ENCODE measurements at places on chromosomes 4 and X.

- DNase-seq: no peak
Measured at GRCh38 chr4:107987916-107988762, 1.6 kb upstream of the HADH start.

- peak; percentile 64 for DNase-seq
Measured at GRCh38 chr4:8580321-8581093, at the start of gene GPR78. TSS of gene GPR78 (plus strand) at chr4:8580392. CDS start at chr4:8580983, 591 bp downstream.

- no peak for DNase-seq
Measured at GRCh38 chr4:13492747-13493146, 8.6 kb upstream of the RAB28 start.

DNA sequence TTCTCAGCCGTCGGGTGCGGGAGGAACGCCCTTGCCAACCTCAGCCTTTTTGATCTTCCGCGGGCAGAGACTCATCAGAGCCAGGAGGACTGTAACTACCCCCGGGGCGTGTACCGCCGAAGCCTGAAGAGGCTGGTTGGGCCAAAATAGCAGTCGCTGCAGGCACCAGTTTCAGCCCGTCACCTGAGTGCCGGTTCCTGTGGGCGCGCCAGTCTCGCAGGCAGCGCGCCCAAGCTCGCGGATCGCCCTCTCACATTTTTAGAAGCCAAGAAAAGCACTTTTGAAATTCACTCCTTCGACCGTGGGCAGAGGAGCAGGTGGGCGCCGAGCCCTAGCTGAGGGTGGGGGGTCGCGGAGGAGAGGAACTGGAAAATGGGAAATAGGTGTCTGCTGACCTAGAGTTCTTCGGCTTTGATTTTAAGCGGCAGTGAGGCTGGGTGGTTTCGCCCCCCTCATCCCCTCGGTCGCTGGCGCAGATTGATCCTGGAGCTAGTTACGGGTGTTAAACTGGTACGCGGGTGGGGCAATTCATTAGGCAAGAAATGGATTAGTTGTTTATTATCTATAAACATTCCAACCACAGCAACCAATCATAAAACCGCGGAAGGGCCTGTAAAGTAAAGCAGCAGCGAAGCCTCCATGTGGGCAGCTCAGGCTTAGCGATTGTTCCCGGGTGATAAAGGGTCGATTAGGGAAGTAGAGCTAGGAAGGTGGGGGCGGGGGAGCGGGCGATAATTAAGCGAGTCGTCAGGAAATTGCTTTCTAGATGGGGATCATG lies 69.2 kb downstream of the FBXO8 start:
- no peak for DNase-seq

GRCh38 chr4:79585834-79586233 lies 177.8 kb upstream of the GK2 start:
- no peak for DNase-seq

GRCh38 chr4:688854-689681 lies at the start of gene SLC49A3:
TSS of gene SLC49A3 (minus strand) at chr4:689151. CDS start at chr4:689127, 24 bp downstream.
- DNase-seq: no peak

GRCh38 chr4:47690611-47691010 lies 147.3 kb downstream of the CORIN start:
- no peak for DNase-seq

GRCh38 chrX:29545878-29546277 lies 669.5 kb upstream of the MAGEB2 start:
- DNase-seq: no peak

DNA sequence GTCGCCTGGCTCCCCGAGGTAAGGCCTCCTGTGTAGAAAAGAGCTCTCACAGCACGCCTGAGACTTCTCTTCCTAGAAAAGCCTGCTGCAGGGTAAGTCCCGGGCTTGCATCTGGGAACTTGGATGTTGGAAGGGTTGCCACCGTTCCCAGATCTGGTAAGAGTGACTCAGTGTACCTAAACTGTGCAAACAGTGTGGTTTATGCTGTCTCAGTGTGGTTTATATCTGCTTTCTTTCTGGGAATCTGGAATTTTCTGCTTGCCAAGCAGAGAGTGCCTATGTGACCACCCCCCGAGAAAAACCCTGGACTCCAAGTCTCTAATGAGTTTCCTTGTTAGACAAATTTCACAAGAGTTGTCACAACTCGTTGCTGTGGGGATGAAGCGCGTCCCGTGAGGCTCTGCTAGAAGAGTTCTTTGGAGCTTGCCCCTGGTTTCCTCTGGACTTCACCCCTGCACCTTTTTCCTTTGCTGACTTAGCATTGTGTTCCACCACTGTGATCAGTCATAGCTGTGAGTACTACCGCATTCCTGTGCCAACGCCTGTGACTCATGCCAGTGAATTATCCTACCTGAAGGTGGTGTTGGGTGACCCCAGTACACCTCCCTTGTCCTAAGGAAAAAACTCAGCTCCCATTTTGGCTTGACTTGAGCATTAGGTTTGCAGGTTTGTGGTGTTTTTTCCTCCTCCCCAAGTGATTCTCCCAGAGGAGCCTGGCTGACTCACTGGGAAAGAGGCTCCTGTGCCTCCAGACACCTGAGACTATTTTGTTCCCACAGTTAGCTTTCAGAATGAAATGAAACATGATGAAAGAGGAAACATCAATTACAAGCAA lies 14.5 kb downstream of the SLC2A9 start:
- DNase-seq: peak; percentile 70

DNA sequence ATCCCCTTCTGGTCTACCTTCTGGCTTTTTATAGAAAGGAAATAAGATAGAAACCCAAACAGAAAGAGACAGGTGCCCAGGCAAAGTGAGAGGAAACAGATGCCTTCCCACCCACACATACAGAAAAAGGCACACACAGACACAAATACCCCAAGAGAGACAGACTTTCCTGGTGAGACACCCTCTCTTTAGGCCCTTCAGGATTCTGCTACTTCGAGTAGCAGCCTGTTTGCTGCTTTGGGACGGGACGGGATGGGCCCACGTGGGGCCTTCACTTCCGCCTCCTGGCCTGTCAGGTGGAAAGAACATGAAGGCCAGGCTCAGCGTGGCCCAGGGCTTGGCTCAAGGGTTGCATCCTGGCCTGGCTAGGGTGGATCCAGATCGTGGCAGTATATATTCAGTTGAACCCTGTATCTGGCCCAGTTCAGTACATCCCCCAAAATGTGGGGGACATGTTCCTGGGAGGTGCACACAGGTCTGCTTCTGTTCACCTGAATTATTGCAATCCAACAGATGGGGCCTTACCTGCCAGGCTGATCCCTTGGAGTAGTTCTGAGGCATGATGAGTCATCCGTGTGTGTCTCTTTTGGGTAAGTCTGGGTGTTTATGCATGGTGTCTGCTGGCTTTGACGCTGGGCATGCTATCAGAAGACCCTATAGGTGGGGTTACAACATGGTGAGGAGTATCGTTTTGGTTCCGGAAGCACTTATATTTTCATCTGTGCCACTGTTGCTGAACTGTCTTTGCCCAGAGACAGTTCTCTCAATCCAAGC lies 2.4 kb downstream of the ZNF275 start:
- no peak for DNase-seq

GRCh38 chrX:53247928-53248327 lies 22.9 kb upstream of the KDM5C start:
- no peak for DNase-seq

GRCh38 chrX:46645614-46646013 lies 72.0 kb downstream of the CHST7 start:
- no peak for DNase-seq

DNA sequence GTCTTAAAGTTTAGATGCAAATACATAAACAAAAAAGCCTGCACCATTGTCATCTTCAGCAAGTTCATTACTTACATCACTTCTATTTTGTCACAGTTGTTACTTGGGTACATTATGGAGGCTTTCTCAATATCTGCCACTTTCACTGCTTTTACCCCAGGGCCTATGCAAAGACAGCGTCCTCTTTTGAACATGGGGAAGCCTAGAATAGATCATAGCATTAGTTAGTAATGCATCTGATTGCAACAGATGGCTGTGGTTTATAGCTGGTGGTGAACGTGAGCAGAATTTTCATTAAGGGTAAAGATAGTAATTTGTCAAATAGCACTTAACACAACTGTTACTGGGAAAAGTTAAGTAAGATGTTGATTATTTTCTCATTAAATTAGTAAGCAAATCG lies 729 bp downstream of the CXCL11 start:
- no peak for DNase-seq

GRCh38 chr4:182932651-182933050 lies 15.5 kb upstream of the DCTD start:
- no peak for DNase-seq

- DNase-seq: no peak
Measured at GRCh38 chrX:99469439-99469838, 940.6 kb downstream of the PCDH19 start.

- no peak for DNase-seq
Measured at GRCh38 chr4:72118017-72118416, 86.2 kb downstream of the NPFFR2 start.

DNA sequence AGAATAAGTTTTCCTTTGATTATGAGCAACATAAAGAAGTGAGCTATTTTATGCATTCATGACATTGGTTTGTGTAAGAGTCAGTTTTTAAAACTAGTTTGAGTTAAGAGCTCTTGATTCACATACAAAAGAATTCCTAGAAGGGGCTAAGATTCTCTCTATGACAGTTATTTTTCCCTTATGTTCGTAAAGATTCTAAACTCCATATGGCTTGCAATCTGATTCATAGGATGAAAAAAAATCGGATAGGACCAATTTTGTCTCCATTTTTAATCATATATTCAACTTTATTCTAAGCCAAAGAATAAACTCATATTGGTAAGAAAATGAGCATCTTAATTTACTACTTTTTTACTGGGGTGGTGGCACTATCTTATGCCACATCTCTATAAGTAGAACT lies 79.4 kb downstream of the NAP1L3 start:
- no peak for DNase-seq

DNA sequence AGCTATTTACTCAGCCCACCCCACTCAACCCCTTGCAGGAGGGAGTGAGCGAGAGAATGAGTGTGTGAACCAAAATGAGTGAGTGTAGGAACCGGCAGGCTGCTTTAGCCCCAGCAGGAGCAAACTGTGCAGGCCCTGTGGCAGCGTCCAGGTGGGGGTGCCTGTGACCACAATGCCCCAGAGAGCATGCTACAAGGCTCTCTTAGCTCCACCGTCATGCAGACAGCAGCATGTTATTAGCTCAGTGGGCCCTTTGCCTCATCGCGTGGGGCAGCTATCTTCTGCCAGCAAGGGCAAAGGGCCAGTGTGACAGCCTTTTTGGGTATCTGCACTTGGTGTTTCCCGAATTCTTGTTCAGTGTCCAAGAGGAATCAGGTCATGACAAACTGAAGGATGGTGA lies 271.3 kb downstream of the GPM6A start:
- DNase-seq: no peak

- no peak for DNase-seq
Measured at GRCh38 chr4:105283501-105283900, 136.8 kb downstream of the TET2 start.

DNA sequence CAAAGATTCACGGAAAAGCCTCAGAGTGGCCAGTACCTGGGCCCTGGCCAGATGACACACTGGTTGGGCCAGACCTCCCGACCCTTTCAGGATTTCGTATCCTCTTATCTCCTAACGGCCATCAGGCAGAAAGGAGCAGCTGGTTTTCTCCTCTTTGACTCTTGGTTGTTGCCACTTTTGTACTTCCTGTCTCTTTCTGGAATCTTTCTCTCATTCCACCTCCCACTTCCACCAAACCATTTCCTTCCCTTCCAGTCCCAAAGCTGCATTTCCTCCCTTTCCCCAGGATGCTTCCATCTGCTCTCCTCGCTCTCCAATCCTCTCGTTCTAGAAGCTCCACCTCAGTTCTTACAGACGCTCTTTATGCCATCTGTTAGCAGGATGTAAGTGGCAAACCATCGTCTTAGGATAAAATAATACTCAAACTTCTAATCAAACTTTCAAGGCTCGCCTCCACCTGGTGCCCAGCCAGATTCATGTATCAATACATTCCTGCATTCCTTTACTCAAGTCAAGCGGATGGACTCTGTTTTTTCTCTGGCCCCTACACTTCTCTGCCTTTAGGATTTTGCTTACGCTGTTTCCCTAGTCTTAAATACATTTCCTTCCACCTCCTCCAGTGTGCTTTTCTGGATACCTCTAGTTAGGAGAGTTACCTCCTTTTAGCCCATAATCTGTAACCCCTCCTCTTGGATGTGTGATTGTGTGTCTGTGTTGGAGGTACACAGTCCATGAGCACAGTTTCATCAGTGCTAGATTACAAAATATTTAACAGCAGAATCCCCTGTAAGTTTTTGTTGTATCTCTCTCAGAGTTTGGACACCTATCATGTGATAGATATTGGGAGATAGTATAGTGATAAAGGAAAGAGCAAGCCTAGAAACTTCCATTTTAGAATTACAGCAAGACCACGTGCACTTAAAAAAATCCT lies 70.4 kb downstream of the LDB2 start:
- no peak for DNase-seq

- no peak for DNase-seq
Measured at GRCh38 chr4:62806816-62807215, 1602.4 kb downstream of the TECRL start.

- DNase-seq: peak; percentile 44
Measured at GRCh38 chrX:91434351-91435168, at the start of gene PABPC5. TSS of gene PABPC5 (plus strand) at chrX:91434839. CDS start at chrX:91435578, 739 bp downstream.

- no peak for DNase-seq
Measured at GRCh38 chr4:10316851-10317250, 140.4 kb downstream of the ZNF518B start.

DNA sequence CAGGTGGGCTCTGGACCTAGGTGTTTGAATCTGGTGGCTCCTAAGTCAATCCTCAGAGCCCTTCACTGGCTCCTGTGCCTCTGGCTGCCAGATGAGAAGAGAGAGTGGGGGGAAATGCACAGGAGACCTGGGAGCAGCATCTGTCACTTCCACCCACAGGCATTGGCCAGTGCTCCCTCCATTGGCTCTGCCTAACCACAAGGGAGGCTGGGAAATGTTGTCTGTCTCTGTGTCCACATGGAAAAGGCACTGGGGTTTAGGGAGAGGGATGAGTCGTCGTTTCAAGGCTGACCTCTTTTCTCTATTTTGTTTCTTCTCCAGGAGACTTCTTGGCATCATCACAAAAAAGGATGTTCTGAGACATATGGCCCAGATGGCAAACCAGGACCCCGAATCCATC lies 76.4 kb downstream of the CLCN4 start:
- no peak for DNase-seq

- no peak for DNase-seq
Measured at GRCh38 chr4:108881190-108881589, 118.3 kb upstream of the ETNPPL start.
